ENCODE measurements at places on chromosomes 3 and 15.

DNA sequence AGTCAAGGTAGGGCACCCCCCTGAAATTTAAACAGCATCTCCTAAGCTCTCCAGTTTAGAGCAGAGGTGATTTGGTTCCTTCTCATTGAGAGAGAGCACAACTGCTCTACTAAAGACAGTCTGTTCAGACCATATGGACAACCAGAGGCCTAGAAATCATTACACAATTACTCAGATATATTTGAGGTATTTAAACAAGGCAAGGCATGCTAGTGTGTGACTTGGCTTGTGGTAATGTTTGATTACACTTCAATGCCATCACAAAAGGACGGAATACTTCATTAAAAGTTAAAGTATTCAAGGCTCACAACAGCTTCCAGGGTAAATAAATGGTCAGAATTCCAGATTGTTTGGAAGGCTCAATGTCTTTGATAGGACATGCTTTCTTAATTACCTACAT lies 110.2 kb downstream of the LRTM1 start:
- no peak for DNase-seq

DNA sequence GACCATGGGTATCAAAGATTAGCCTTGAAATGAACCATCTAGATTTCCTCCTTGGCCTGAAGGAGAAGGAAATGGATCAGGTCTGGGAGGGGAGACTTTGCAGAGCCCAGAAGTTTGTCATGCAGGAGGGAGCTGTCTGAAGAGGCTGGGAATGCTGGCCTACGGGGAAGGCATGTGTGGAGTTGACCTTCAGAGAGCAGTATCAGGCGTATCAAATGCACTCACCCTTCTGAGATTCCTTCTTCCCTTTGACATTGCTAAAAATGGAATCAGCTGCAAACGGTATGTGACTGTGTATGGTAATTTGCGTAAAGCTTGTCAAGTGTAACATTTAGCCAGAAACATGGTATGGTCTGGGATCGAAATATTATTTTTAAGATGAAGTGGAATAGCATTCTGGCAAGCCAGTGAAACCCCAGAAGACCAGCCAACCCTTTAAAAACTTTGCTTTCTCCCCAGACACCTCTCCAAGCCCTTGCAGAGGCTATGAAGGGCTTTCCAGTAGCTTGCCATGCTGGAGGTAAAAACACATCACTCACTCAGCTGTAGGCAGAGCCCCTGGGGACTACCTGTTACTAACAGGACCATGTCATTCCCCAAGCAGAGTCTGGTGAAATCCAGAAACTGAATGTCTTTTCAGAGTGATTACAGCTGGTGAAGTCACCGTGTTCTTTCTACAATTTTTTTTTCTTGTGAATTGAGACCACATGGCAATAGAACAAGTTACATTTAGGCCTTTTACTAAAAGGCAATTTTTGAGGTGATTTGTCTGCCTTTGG lies 174.7 kb upstream of the SLC24A5 start:
- DNase-seq: no peak

DNA sequence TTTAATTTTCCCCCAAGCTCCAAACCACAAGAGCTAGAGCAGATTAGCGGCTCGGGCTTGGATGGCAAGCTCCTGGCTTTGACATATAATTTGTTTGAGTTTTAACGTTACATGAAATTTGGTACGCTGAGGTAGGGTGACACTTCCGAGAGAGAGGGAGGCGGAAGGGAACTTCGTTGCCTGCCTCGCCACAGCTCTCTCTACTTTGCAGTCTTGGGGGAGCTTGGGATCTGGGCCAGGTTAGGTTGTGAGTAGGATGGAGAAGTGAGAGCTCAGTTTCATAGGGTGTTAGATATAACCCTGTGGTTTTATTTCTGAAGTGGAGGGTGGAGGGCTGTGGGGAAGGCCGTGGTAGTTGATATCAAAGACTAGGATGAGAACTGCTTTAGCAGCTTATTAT lies 39.7 kb downstream of the LRTM1 start:
- DNase-seq: no peak

GRCh38 chr3:107992976-107993684 lies 97.7 kb downstream of the CD47 start:
- no peak for DNase-seq

GRCh38 chr3:52453496-52454249 lies at the start of gene TNNC1:
TSS of gene TNNC1 (minus strand) at chr3:52454041. CDS start at chr3:52454015, 26 bp downstream.
- no peak for DNase-seq

GRCh38 chr3:16665282-16665741 lies 60.1 kb upstream of the DAZL start:
- DNase-seq: no peak

DNA sequence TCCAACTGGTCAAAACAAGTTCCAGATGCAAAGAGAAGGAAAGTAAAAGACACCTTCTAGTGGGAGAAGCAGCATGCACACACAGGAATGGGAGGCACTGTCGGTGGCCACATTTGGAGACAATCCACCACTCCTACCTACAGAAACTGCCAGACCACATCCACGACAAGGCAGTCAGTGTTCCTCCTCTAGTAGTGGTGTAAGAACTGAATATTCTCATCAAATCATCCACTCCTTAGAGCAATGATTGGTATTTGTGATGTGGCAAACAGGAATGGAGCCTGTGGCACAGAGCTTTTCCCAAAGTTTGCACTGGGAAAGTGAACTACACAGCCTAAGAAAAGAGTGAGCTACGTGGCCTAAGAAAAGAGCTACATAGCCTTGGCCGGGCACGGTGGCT lies 5.1 kb upstream of the SPINT1 start:
- no peak for DNase-seq

DNA sequence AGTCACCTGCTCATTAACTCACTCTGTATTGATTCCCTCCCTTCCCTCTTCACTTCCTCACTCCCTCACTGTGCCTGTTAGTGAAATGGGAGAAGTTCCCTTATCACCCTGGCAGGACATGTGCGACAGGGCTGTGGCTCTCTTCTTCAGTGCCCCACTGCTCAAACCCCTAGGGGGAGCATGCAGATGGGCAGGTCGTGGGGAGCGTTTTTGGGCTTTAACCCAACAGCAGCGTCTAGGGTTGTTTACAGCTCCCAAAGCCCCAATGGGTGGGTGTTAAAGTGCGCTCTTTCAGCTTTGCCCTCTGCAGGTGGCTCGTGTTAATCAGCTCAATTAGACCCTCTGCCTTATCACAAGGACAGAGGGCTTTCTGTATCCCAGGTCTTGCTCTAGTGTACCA lies 447.8 kb upstream of the PROK2 start:
- no peak for DNase-seq

DNA sequence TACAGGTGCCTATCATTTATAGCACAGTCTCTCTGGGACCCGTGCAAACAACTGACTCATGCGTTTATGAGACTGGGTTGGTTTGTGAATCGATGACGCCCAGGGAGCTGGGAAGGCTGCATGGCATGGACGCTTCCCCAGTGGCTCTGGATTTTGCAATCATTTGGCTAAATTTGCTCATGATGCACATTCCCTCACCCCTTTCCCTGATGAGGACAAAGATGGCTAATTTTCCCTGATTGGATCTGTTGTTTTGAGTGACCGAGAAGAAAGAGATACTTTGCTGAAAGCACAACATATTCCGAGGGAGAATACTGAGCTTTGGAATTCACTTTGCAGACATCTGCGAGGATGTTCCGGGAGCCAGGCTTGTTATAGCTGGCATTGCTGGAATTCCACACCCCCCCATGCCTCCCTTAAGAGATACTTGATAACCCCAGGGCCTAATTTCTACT lies 51.1 kb downstream of the CGNL1 start:
- DNase-seq: no peak

GRCh38 chr3:152621967-152622810 lies 212.7 kb upstream of the P2RY1 start:
- DNase-seq: no peak

DNA sequence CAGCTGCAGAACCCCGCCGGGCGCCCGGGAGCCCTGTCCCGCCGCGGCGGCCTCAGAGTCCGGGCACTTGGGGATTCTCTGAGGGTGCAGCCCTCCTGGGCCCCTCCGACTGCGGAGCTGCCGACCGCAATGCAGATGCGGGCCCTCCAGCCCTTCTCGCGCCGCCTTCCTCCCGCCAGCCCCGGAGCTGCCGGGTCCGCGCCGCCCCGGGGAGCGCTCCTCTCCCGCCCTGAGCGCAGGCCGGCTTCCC lies 320 bp upstream of the ACAN start:
- peak; percentile 21 for DNase-seq

DNA sequence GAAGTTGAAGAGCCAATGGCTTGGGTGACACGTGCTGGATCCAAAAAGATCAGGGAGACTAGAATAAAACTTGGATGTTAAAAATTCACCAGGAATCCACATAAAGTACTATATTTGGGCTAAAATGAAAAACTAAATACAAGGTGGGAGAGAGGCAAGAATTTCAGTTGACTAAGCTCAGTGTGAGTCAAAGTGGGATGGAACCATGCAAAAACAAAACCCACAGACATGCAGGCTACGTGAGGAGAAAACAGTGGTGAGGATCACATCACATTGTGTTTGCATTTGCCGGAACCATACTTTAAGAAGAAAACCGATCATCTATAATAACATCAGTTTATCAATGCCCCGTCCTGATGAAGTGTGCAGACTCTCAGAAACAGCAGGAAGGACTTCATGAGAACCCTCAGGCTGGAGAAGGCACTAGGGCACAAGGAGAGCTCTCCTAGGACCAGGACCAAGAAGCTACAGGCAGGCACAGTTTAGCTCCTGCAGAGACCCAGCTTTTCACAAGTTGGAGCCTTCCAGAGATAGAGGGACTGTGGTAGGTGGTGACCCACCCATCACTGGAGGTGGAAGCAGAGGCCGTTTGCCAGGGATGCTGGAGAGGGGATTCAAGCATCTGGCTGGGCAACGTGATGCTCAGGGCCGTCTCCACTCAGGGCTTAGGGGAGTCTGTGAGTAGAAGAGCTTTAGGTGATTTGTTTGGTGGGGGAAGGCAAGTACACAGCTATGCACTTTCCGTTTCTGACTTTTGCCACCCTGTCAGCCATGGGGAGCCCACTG lies 29.0 kb upstream of the NR2E3 start:
- DNase-seq: no peak

DNA sequence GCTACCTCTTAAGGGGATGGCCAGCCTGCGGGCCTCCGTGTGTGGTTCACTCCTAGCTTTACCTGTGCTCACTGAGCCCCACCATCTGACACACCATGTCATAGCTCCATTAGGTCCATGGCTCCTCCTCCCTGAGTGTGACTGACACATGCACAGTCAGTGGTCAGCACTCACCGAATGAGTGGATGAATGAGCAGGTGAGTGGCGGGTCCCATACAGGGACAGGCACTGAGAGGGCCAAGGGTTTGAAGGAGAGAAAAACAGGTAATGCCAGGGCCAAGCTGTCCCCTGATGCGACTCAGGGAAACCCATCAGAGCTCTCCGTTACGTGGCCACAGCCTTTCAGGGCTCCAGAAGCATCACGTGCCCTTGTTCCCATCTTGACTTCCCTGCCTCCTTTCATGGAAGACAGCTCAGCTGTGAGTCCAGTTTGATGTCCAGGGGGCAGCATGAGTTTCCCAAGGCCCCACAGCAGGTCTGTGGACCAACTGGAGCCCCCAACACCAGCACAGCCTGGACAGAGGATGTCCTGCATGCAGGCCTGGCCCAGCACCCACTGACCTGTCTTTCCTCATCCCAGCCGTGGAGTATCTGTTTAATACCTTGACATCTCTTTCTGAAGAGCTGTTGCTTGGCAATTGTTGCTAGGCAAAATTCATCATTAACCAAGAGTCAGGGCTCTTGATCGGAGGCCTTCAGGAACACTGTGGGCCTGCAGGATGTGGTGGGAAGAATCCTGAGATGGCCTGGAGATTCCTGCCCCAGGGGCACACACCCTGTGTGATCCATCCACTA lies 84.4 kb downstream of the PLXNA1 start:
- DNase-seq: no peak

- DNase-seq: no peak
These were observed 31.1 kb upstream of the IL16 start for GRCh38 chr15:81165535-81165934.

DNA sequence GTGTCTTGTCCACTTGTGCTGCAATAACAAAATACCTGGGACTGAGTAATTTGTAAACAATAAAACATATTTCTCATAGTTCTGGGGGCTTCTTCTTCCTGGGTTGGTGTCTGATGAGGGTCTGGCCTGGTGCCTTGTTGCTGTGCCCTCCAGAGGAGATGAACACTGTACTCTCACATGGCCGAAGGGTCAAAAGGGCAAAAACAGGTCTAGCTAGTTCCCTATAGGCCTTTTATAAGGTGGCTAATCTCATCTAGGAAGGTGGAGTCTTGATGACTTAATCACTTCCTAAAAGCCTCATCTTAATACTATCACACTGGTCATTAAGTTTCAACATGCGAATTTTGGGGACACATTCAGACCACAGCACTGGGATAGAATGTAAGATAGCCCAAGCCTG lies 228.4 kb downstream of the TLE3 start:
- no peak for DNase-seq

- DNase-seq: peak; percentile 43
These were observed 85.1 kb downstream of the PDCD6IP start for GRCh38 chr3:33883538-33883950.

GRCh38 chr3:89032346-89033013 lies 74.9 kb upstream of the EPHA3 start:
- no peak for DNase-seq

- DNase-seq: no peak
These were observed 78.4 kb downstream of the RFX7 start for GRCh38 chr15:56165234-56165633.

DNA sequence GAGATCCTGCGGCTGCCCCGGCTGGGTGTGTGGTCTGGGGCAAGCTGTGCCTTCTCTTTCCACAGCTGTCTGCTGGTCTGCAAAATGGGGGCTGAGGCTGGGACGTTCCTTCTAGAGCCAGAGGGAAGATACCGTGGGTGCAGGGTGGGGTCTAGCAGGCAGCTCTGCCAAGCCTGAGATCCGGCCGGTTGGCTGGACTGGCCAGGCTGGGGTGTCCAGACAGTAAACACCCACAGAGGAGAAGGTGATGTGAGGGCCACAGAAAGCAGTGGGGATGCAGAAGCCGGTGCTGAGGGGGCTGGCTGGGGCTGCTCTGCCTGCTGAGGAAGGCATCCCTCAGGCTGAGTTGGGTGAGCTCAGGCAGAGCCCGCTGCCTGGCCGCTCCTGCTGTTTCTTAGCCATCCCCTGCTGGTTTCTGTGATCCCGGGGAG lies 46.1 kb downstream of the FBLN2 start:
- DNase-seq: no peak

DNA sequence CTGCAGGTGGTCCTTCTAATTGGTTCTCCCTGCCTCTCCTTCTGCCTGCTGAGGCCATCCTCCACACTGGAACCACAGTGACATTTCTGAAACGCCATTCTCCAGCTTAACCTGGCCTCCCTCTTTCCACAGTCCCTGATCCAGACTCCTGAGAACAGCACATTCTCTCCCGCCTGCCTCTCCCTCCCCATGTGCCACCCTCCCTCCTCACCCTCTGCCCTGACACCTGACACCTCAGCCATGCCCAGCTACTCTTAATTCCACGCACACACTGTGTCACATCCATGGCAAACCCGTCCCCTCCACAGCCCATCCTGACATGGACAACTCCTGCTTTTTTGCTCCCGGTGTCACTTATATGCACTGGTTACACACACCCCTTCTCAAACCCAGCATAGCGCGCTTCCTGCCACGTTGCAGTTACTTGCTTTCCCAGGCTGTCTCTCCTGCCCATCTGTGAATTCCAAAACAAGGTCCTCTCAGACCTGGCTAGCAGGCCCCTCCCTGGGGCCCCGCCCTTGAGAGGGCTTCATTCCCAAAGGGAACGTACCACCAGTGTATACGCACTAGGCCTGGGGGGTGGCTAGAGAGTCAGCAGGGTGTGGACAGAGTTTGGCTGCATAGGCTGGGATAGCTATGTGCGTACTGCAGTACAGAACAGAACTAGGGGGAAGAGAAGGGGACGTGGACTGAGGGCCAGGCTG lies 92.7 kb upstream of the BLM start:
- no peak for DNase-seq

Measured in endothelial cell (in vitro differentiated cells).